IMR-90 (cell line): ENCODE measurements at places on chromosomes 2 and 18. TPM values are rescaled to one million over a fixed set of nuclear protein-coding genes. Genes with fewer than 3 reads are reported as not detected.

NR4A2 gene
- total RNA-seq, result 0.72 and 2.8 TPM in 2 replicates

DNAH6 gene
- under 0.01 TPM in 2 replicates for total RNA-seq

MAPRE3 gene
- 1.8 and 2.5 TPM in 2 replicates for total RNA-seq

ASB18 gene
- not detected in 2 replicates for total RNA-seq

FSHR gene
- total RNA-seq, result not detected in 2 replicates

KCNE4 gene
- 6.6 and 8.3 TPM in 2 replicates for total RNA-seq

SERPINB8 gene
- total RNA-seq, result 14.3 and 18.3 TPM in 2 replicates

CDKL4 gene
- 0.28 TPM in 1 of 2 replicates, not detected in the other for total RNA-seq

LYG2 gene
- total RNA-seq, result not detected in 2 replicates

PTPRN gene
- 4.4 and 5.2 TPM in 2 replicates for total RNA-seq

BMP10 gene
- total RNA-seq, result not detected in 2 replicates

DSG4 gene
- total RNA-seq, result not detected in 2 replicates

TOGARAM2 gene
- total RNA-seq, result under 0.01 and 0.28 TPM in 2 replicates

CLHC1 gene
- 2.3 and 4.7 TPM in 2 replicates for total RNA-seq

BAZ2B gene
- 42.1 and 49.7 TPM in 2 replicates for total RNA-seq

PROM2 gene
- not detected in 2 replicates for total RNA-seq

TDRD15 gene
- total RNA-seq, result not detected in 2 replicates

ANKRD12 gene
- total RNA-seq, result 12.9 and 31.7 TPM in 2 replicates

ZAP70 gene
- under 0.01 TPM in 1 of 2 replicates, not detected in the other for total RNA-seq

DSG1 gene
- total RNA-seq, result not detected in 2 replicates
